ENCODE measurements at places on chromosomes 16 and 17.

GRCh38 chr17:81264640-81265039 lies 25.5 kb downstream of the NDUFAF8 start:
- DNase-seq, result no peak

DNA sequence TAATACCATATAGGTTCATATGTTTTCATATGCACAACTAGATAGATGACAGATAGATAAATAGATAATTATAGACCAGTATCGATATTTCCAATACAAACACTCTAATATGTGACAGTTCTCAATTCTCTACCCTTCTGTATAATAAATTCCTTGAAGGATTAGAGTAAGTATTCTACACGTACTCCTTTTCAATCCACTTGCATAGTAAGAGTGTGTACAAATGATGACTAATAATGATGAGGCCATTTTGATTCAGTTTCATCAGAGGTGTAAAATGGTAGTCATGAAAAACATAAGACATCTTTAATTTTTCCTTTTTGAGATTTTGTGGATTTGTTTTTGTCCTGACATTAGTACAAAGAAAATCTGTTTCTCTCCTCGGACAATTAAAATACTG lies 188.3 kb upstream of the WSB1 start:
- no peak for DNase-seq

GRCh38 chr16:15739950-15740349 lies 89.9 kb downstream of the NDE1 start:
- DNase-seq, result no peak

DNA sequence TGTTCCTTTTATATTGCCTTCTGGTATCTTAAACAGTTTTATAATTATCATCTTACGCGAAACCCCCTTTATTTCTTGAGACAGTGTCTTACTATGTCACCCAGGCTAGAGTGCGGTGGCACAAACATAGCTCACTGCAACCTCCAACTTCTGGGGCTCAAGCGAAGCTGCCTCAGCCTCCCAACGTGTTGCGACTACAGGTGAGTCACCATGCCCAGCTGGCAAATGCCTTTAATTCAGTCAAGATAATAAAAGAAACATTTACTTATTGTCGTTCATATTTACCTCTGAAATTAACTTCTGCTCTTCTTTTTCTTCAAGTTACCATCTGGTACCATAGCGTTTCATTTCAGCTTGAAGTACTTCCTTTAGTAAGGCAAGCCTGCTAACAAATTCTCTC lies 43.9 kb downstream of the FBXL20 start:
- no peak for DNase-seq

DNA sequence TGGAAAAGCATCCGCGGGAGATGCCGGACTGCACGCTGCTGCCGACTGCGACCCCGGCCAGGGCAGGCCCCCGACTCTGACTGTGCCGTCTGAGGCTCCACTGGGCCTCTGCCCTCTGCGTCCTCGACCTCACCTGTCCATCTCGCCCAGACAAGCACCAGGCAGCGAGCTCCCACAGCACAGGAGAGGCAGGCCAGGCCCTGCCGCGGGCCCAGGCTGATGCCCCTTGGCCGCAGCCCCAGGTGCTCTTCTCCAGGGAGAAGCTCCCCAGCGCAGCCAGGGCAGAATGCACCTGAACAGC lies 98.1 kb upstream of the DNAH17 start:
- no peak for DNase-seq

GRCh38 chr16:83652943-83653342 lies 154.8 kb upstream of the HSBP1 start:
- peak; percentile 18 for DNase-seq

GRCh38 chr17:57527221-57528057 lies 217.7 kb downstream of the CCDC182 start:
- DNase-seq, result no peak

DNA sequence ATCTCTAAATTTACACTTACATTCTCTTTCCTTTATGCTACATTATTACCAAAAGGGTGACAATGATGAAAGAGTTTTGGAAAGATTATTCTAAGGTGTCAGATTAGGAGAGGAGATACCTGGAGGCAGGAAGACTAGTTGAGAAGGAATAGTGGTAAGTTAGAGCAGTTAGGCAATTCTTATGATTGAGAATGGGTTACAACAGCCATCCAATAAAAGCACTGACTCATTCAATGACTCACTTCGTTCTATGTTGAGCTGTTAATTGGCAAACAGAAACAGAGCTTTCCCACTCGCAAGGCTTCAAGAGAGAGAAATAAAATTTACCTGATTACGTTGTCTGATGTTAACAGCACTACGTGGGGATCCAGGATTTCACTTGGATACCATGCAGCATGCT lies 5.8 kb downstream of the NUP88 start:
- peak; percentile 90 for DNase-seq

GRCh38 chr17:2090804-2091534 lies 36.1 kb downstream of the HIC1 start:
- peak; percentile 96 for DNase-seq

- no peak for DNase-seq
Observed at GRCh38 chr17:83122834-83123233, 43.4 kb downstream of the METRNL start.

DNA sequence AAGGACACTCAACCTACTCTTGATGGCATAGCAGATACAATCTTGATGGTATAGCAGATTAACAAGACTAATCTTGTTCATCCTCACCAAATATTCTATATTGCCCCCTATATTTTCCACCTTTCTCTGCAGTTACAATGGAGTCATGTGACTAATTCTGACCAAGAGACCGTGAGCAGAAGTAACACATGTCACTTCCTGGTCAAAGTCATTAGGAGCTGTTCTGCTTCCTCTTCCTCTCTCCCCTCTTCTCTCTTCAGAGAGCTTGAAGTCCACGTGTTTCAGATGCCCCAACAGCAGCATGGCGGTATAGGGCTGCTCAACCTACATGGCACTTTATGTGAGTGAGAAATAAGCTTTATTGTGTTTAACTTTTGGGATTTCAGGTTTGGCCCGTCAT lies 55.3 kb upstream of the ERCC4 start:
- no peak for DNase-seq

DNA sequence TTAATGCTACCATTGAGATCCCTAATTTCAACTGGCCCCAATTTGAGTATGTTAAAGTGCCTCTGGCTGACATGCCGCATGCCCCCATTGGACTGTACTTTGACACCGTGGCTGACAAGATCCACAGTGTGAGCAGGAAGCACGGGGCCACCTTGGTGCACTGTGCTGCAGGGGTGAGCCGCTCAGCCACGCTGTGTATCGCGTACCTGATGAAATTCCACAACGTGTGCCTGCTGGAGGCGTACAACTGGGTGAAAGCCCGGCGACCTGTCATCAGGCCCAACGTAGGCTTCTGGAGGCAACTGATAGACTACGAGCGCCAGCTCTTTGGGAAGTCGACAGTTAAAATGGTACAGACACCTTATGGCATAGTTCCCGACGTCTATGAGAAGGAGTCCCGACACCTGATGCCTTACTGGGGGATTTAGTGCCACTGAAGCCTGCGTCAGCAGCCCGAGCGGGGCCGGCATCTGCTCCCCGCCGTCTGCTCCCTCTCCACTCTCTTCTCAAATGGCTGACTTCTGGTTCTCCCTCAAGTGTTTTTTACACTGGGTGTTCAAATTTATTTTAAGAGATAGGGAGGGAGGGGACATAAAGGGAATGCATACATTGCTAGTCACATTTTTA lies 22.9 kb downstream of the DUSP14 start:
- no peak for DNase-seq

GRCh38 chr17:78146881-78147280 lies 696 bp downstream of the C17orf99 start:
- DNase-seq, result no peak

- DNase-seq, result no peak
Observed at GRCh38 chr16:29744541-29745101, 1.2 kb downstream of the C16orf54 start.

- no peak for DNase-seq
Observed at GRCh38 chr16:90035902-90036301, 16.6 kb upstream of the DBNDD1 start.

GRCh38 chr17:16446338-16446983 lies 31.1 kb downstream of the TRPV2 start:
- no peak for DNase-seq

DNA sequence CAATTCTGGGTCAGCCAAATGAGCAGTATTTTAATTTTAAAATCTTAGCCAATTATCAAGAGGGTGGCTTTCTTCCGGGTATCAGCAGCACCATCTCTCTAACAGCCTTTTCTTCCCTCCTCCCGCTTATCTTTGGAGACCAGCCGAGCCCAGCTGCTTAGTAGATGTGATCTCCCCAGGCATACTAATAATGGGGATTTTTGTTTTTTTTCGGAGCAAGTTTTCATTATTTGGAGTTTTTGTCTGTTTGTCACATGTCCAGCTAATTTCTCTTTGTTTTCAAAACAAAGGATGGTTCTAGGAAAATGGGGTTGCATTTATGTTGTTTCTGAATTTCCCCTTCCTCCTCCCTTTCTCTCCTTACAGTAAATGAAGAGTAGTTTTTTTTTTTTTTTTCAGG lies 170.5 kb upstream of the MPHOSPH6 start:
- no peak for DNase-seq

- no peak for DNase-seq
Observed at GRCh38 chr16:5444189-5444588, 346.6 kb upstream of the EEF2KMT start.

GRCh38 chr17:48238933-48239602 lies 131.5 kb downstream of the SNX11 start:
- no peak for DNase-seq

GRCh38 chr17:57109393-57110151 lies 24.5 kb downstream of the AKAP1 start:
- peak; percentile 18 for DNase-seq

- no peak for DNase-seq
Observed at GRCh38 chr17:78689029-78689428, 93.0 kb downstream of the CYTH1 start.

- DNase-seq, result no peak
Observed at GRCh38 chr17:44663095-44663494, 6.8 kb downstream of the MEIOC start.

- no peak for DNase-seq
Observed at GRCh38 chr16:23024044-23024443, 125.2 kb downstream of the USP31 start.

DNA sequence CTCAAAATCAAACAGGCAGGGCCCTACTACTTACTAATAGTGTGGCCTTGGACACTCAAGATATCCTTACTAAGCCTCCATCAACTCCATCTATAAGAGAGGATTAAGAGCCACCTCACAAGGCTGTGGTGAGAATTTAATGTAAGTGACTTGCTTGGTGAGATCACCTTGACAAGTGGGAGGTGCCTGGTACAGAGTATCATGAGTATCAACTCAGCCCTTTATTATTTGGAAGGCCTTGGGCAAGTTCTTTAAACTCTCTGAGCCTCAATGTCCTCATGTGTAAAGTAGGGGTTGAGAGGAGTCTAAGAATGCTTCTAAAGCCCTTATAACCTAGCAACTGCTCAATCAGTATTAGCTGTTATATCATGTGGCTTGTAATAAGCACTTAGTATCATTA lies 15.0 kb downstream of the THUMPD1 start:
- DNase-seq, result no peak

- no peak for DNase-seq
Observed at GRCh38 chr17:68239632-68240366, 8.0 kb upstream of the AMZ2 start.

DNA sequence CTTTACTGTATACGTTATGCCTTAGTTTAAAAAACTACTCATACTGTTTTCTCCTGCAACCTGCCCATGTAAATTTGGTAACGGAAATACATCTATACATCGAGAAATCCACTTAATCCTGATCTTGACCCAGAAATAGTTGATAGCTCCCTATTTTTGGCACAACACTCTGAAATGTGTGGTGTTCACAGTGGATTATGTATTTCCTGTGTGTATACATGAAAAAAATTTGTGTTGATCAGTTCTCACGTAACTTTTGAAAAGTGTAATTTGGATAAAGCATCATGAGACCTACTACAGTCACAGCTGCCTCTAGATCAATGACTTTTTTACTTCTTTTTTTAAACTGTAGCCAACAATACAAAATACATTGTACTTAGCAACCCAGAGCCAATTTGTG lies 90.7 kb downstream of the VMP1 start:
- DNase-seq, result peak; percentile 87

DNA sequence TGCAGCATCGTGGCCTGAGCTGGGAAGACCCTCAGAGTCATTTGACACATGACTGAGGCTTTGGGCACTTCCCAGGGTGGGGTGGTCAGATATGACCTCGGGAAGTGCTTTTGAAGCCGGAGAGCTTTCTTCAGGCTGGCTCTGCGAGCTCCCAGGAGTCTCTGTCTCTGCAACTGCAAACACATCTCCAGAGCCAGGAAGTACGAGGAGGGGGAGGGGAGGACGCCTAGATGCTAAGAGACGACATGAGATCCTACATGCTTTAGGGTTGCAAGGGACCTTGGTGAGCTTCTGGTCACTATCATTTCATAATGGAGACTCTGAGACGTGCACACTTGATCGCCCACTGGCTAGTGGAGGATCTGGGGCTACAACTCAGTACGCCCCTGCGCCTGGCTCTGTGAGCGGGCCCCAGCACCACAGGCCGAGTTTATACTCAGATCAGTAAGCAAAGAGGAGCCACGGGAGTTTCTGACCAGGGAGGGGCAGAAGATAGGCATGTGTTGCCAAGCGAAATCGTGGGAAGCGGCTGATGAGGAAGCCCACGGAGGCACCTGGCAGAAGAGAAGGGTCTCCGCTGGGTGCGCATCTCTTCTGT lies 527 bp upstream of the MGAT5B start:
- peak; percentile 70 for DNase-seq

GRCh38 chr17:7833011-7833794 lies 814 bp upstream of the KDM6B start:
- no peak for DNase-seq

- DNase-seq, result peak; percentile 41
Observed at GRCh38 chr17:35947156-35947585, 3.7 kb upstream of the LYZL6 start.

DNA sequence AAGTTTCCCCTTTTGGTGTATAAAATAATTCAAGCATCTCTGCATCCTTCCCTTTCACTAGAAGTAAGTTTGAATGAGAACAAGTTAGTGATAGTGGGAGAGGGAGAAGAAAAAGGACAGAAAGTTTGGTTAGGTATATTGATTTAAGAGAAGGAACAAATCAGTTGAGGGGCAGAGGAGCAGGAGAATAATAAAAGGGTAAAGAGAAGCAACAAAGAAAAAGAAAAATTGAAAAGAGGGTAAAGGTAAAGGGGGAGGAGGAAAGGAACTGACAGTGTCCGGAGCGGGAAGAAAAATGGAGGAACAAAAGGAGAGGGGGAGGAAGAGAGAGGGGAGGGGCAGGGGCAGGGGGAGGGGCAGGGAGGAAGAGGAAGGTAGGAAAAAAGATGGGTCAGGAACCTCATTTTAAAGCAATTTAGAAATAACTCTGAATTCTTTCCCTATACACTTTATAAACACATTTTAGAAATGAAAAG lies 6.3 kb upstream of the IGF2BP1 start:
- no peak for DNase-seq

- DNase-seq, result no peak
Observed at GRCh38 chr16:89981414-89981813, 32.9 kb downstream of the DEF8 start.

- no peak for DNase-seq
Observed at GRCh38 chr17:81384929-81385319, 10.3 kb upstream of the BAHCC1 start.

- no peak for DNase-seq
Observed at GRCh38 chr17:63696381-63696961, 3.5 kb downstream of the LIMD2 start.
